ENCODE measurements at places on chromosomes 1 and 21. TPM values are rescaled to one million over a fixed set of nuclear protein-coding genes. Genes with fewer than 3 reads are reported as not detected.

Gene HPDL
- polyA plus RNA-seq = 1.1 TPM

Gene LRRC3
- 5.7 TPM for polyA plus RNA-seq

Gene POU3F1
- polyA plus RNA-seq = 0.16 TPM

Gene CLCA4
- not detected for polyA plus RNA-seq

Gene AKR7A3
- polyA plus RNA-seq = 2.3 TPM

Gene NBL1
- 102 TPM for polyA plus RNA-seq

Gene TSSK3
- 4.8 TPM for polyA plus RNA-seq

Gene BACH1
- polyA plus RNA-seq = 45.7 TPM

Gene C1orf105
- polyA plus RNA-seq = not detected

Gene AQP10
- polyA plus RNA-seq = 0.21 TPM

Gene OLIG1
- 0.31 TPM for polyA plus RNA-seq

- DNase-seq = no peak
Measured at GRCh38 chr1:193727850-193728249, 541.4 kb upstream of the B3GALT2 start.

GRCh38 chr21:44419679-44420078 lies 35.6 kb upstream of the LRRC3 start:
- DNase-seq = no peak

- DNase-seq = no peak
Measured at GRCh38 chr1:146022403-146023127, 1.0 kb upstream of the HJV start.

DNA sequence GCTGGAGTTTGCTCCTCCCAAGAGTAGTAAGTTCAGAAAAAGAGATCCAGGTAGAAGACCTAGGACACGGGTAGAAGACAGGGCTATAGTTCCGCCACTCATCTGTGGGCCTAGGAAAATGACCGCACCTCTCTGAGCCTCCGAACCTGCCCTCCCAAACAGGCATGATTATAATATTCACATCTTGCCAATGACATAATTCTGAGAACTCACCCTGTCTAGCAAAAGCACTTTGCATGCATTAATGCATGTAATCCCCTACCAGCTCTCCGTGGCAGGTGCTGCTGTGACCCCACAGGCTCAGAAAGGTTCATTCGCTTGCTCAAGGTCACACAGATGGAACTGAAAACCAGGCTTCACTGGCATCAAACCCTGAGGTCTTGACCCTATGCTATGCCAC lies 88.0 kb downstream of the SPSB1 start:
- DNase-seq = no peak

- DNase-seq = no peak
Measured at GRCh38 chr1:22953740-22954141, 18.9 kb downstream of the LACTBL1 start.

GRCh38 chr1:233304489-233305102 lies 9.1 kb upstream of the PCNX2 start:
- DNase-seq = no peak

- no peak for DNase-seq
Measured at GRCh38 chr1:153790966-153791647, 15.9 kb downstream of the SLC27A3 start.

- peak; percentile 16 for DNase-seq
Measured at GRCh38 chr1:7616076-7616832, 154.8 kb upstream of the VAMP3 start.

GRCh38 chr1:200342511-200343311 lies 67.1 kb downstream of the ZNF281 start:
- no peak for DNase-seq

GRCh38 chr21:30695956-30696355 lies 22.6 kb downstream of the KRTAP21-3 start:
- DNase-seq = no peak

DNA sequence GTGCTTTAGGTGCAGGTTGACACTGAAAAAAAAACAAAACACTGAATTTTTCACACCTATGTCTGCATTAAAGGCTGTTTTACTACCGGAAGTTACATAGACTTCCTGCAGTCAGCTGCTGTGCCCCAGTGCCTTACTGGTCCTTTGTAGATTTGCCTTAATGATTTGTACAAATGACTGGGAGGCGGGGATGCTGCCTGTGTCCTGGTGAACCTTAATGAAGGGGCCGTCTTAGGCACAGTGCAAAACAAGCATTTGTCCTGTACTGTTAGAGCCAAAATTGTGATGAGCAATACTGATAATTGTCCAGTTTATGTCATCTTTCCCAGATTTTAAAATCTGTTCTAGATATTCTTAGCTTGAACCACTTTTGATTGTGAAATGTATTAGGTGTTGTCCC lies 90.9 kb upstream of the PGD start:
- no peak for DNase-seq

DNA sequence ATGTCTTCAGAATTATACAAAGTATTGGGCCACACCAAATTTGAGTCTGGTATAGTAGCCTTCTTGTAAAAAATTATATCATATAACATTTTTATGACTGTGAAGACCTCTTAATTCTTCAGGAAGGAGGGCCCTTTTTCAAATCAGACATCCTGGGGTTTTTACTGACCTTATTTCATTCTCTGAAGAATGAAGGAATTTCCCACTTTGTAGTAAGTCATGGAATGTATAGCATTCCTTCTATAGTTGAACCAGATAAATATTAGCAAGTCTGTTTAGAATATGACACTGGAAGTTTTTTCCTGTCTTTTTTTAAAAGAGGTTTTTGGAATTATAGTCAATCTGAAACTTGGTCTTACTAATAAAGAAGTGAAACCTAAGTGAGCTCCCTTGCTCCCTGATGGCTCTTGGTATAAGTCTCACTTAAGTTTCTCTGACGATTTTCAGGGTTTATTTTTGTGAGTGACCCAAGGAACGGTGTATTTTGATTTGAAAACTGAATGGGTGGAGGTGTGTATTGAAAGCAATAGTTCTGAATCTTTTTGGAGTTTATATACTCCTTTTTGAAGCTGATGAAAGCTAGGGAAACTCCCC lies 23.7 kb downstream of the SNX27 start:
- no peak for DNase-seq

GRCh38 chr1:11478571-11479374 lies at the start of gene DISP3:
DISP3 (plus strand) TSS chr1:11479155; CDS start chr1:11500993, 21,838 bp downstream.
- DNase-seq = peak; percentile 73

DNA sequence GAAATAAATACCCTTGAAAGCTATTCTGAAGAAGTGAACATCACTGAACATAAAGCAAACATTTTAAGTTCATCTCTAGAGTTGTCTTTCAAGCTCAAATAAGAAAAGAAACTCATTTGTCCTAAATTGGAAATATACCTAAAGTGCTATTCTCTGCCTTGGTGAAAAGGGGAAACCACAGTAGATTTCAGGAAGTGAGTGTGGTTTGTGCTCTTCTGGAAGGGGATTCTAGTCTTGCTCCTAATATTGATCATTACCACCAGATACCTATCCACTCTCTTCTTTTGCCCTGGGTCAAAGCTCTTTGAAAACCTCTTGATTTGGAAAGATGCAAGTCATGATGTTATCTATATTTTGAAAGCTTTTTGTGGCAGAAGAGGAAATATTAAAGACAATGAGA lies 798.1 kb downstream of the ADGRL2 start:
- no peak for DNase-seq

DNA sequence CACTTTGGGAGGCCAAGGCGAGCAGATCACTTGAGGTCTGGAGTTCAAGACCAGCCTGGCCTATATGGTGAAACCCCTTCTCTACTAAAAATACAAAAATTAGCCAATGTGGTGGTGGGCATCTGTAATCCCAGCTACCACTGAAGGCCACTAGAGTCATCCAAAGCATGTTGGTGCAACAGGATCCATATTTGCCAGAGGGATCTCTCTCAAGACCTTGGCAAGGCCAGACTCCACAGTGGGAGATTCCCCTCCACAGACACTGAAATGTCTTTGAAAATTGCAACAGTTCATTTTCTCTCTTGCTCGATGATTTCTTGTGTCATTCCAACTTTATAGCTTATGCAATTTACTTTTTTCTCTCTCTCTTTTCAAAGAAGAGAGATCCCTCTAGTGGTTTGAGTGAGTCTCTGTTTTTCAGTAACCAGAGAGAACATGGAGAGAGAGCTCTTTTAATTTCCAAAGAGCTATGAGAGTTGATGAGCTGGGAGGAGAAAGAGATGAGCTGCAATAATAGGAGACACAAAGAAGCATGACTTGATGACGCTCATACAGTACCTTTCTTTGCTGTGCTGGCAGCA lies 176.8 kb upstream of the USP25 start:
- no peak for DNase-seq

GRCh38 chr1:107740579-107740978 lies 224.4 kb downstream of the VAV3 start:
- DNase-seq = peak; percentile 89

DNA sequence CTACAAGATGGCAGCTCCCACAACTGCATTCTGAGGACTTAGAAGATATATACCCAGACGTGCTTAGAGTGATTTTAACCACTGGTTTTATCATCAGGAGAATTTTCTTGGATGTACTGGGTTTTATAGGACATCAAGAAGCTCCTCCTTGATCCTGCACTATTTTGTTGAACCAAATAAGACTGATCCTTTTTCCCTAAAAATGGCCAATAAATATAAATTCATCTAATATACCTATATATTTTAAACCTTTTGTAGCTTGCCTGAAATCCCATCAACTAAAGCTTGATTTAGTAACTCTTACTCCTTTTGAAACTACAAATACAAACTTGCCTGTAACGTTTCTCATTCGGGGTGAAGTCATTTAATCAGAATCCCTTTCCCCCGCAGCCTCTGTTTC lies 849.4 kb upstream of the ADAMTS5 start:
- no peak for DNase-seq

DNA sequence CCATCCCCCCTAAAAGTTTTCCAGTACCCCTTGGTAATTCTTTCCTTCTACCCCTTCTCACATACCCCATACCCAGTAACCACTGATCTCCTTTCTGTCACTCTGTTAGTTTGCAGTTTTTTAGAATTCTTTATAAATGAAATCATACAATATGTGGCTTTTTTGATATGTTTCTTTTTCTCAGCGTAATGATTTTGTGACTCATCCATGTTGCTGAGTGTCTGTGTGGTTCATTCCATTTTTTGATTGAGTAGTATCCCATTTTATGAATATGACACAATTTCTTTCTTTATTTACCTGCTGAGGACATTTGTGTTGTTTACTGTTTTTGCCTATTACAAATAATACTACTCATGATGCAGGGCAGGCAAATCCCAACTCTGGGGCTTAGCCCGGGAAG lies 1605.3 kb downstream of the BRINP3 start:
- no peak for DNase-seq

DNA sequence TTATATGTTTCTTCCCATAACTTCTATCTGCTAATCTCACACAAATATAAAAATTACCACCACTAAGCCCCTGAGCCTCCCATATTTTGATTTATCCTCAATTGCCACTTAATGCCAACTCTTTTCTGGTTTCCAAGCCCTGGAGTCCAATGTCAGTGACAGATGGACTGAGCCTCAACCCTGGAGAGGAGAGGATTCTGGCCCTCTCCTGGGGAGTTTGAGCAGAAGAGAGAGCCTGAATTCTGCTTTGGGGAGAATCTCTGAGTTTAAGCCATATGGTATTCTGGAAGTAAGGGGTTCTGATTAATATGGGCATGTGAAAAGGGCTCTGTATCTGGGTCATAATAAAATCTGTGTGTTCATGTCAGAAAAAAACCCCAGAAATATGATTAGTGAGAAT lies 8.5 kb downstream of the CADM3 start:
- DNase-seq = no peak

- DNase-seq = peak; percentile 75
Measured at GRCh38 chr1:110647254-110647891, 27.4 kb downstream of the KCNA3 start.

GRCh38 chr21:31261759-31262158 lies 82.3 kb downstream of the TIAM1 start:
- DNase-seq = no peak

DNA sequence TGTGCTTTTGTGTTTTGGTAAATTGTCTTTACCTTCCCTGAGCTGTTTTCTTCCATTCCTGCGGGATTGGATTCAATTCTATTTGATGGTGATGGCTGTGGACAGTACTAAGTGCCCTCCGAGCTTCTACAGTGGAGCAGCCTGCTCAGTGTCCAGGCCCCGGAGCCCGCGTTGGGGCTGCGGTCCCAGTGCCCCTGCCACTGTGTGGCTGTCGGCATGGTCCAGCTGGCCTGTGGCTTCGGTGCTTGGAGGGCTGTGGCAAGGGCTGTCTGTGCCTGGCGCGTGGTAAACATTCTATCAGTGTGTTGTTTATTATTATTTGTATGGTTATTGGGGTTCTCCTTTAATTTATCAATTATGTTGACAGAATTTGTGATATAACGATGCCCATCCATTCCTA lies 109.1 kb upstream of the COL6A1 start:
- DNase-seq = no peak

DNA sequence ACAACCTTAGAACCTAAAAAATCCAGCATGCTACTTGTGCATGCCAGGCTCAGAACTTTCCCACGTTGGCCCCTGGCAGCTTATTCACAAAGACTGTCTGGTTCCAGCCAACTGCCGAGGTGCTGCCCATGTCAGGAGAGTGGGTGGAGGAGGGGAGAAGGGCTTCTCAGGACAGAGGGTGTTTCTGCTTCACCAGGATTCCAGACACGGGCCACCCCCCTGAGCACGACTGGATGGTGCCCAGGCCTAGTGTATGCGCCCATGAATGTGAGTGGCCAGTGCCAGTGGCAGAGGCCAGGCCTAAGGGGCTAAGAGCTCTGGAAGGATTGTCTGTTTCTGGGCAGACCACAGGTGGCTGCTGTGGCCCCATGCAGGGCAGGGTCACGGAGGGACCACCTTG lies 148.2 kb upstream of the COL6A1 start:
- DNase-seq = no peak

GRCh38 chr1:169727307-169727706 lies 6.6 kb downstream of the SELE start:
- DNase-seq = peak; percentile 11

DNA sequence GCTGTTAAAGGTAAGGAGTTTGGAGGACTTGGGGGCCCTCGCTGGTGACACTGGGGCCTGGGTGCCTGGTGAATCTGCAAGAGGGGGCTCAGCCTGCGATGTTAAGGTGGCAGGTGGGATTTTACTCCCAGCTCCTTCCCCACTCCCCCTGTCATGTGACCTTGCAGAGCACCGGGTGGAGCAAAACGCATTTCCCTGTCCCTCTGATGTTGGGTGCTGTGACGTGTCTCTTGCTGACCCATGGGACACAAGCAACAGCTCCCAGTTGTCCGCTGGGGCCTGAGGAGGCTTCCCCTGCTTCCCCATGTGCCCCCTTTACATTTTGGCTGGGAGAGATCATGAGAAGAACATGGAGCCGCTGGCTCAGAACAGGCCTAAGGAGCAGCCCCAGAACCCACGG lies 319.0 kb downstream of the MATN1 start:
- no peak for DNase-seq

- DNase-seq = no peak
Measured at GRCh38 chr1:29586991-29587745, 350.8 kb downstream of the PTPRU start.

Data from right lung (tissue), 10 donors.